ENCODE measurements at places on chromosomes 12 and 14.

- no peak for DNase-seq
Observed at GRCh38 chr14:102738373-102739189, 38.7 kb upstream of the TRAF3 start.

DNA sequence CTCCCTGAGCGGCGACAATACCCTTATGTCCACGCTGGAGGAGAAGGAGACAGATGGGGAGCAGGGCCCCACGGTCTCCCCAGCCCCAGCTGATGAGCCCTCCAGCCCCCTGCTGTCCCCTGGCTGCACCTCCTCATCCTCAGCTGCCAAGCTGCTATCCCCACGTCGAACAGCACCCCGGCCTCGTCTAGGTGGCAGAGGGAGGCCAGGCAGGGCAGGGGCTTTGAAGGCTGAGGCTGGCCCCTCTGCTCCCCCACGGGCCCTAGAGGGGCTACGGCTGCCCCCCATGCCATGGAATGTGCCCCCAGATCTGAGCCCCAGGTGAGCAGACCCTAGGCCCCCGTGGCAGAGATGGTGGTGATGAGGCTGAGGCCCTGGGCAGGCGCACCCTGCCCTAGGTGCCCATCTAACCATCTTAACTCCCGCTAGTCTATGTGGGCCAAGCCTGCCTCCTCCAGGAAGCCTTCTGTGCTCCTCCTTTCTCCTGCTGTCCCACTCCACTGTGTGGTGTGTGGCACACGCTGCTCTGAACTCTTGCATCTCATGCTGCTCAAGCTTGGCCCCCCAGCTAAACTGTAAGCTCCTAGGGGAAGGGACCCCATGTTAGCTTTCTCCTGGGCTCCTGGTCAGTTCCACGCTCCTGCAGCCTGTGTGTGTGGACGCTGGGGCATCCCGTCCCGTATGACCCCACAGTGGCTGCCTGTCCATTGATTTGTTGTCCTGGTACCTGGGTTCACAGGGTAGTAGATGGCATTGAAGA, 12.1 kb downstream of the MCRS1 start:
- DNase-seq: no peak

DNA sequence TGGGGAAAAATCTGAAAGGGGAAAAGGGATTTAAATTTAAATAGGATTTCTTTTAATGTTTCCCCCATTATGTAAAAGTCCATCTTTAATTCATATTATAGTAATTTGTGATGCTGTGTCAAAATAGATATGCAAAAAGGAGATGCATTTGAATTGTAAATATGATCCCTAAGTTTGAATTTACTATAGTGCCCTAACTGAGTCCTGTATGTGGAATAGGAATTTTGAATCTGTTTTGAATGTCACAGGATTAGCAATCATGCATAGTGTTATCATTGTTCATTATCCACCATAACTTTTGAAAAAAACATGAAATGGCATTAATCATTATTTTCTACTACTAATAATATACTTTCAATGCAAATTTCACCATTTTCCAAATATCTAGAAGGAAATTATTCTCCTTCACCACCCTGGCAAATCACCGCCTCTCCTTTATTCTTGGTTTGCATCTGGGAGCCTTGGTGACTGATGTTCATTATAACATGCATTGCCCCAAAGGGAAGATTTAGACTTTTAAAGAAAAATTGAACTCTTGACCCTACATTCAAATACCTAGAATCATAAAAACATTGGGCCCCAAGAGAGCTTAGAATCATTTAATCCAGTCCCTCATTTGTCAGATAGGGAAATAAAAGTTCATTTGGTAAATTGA, 341.5 kb upstream of the TMPO start:
- no peak for DNase-seq

DNA sequence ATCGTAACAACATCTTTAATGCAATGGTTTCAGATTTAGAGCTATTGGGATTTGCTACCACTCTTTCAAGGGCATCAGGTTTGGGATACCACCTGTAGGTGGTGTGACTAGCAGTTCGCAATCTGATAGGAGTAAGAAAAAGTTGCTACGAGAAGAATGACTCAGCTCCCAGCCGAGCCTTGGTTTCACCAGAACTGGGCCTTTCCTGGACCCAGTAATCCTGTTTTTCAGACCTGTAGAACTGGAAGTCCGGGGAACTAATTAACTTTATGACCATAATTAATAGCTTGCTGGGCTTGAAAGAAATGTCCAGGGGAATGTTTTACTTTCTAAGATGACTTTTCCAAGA, 770 bp downstream of the ABHD4 start:
- DNase-seq: no peak

- DNase-seq: no peak
Observed at GRCh38 chr12:26245175-26245942, 50.0 kb downstream of the SSPN start.

- DNase-seq: no peak
Observed at GRCh38 chr14:38107216-38107631, 100.5 kb upstream of the SSTR1 start.

- no peak for DNase-seq
Observed at GRCh38 chr14:69755296-69755695, 11.6 kb upstream of the SRSF5 start.
